ENCODE measurements at places on chromosomes 7 and 10. TPM values are rescaled to one million over a fixed set of nuclear protein-coding genes. Genes with fewer than 3 reads are reported as not detected.

The RARRES2 gene
- total RNA-seq: 102 TPM

The VGF gene
- not detected for total RNA-seq

The SLC13A4 gene
- total RNA-seq: 2.1 TPM

The KCNMA1 gene
- total RNA-seq: 168 TPM

The ARF5 gene
- 107 TPM for total RNA-seq

The NRAP gene
- total RNA-seq: not detected

The PLAU gene
- total RNA-seq: 100 TPM

The MORN4 gene
- 3.5 TPM for total RNA-seq

DNA sequence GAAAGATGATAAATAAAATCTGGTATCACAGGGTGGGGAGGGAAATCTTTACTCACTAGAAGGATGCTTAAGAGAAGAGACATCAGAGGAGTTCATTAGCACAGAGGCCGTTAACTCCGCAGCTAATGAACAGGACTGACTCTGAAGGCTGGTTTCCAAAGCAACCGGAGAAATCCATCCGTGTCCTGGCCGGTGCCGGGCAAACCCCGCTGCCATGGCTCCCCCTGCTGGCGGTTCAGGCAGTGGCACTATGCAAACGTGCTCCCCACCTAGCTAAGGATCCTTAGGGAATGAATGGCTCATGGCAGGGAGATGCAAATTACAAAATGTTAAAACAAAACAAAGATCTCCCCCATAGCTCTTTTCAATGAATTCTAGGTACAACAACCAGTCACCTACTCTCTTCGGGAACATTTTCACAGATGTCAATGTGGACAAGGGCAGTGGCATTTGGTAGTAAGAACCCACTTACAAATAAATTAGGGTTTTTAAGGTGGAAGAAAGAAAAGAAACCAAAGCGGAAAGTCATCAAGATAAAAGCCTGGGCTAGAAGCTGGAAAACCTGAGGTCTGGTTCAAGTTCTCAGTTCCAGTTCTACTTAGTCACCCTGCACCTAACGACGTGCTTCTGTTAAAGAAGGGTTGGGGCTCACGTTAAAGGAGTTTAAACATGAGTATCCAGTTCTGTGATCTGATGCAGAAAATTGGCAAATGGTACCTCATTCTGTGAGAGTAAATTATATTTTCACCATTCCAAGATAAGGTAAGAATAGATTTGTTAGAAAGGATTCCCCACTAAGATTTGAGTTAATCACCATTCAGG lies 138.2 kb downstream of the SVIL start:
- DNase-seq: no peak
- H3K27me3 ChIP-seq: no peaks in the 10 kb centered on the region
- H3K27ac ChIP-seq: no peak overlapping the region
- no peaks in the 10 kb centered on the region for H3K4me1 ChIP-seq

DNA sequence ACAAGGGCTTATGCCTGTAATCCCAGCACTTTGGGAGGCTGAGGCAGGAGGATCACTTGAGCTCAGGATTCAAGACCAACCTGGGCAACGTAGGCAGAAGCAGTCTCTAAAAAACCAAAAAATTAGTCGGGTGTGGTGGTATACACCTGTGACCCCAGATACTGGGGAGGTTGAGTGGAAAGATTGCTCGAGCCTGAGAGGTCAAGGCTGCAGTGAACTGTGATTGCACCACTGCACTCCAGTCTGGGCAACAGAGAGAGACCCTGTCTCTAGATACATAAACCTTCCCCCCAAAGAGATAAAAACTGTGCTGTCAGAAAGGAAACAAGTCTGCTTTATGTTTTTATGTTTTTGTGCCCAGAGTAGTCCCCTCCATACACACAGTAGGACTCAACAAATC lies 27.5 kb upstream of the CDK13 start:
- no peaks in the 10 kb centered on the region for H3K4me1 ChIP-seq
- no peaks in the 10 kb centered on the region for H3K27me3 ChIP-seq
- no peak overlapping the region for H3K4me3 ChIP-seq
- no peak for DNase-seq
- H3K36me3 ChIP-seq: no peaks in the 10 kb centered on the region
- no peak overlapping the region for H3K27ac ChIP-seq

DNA sequence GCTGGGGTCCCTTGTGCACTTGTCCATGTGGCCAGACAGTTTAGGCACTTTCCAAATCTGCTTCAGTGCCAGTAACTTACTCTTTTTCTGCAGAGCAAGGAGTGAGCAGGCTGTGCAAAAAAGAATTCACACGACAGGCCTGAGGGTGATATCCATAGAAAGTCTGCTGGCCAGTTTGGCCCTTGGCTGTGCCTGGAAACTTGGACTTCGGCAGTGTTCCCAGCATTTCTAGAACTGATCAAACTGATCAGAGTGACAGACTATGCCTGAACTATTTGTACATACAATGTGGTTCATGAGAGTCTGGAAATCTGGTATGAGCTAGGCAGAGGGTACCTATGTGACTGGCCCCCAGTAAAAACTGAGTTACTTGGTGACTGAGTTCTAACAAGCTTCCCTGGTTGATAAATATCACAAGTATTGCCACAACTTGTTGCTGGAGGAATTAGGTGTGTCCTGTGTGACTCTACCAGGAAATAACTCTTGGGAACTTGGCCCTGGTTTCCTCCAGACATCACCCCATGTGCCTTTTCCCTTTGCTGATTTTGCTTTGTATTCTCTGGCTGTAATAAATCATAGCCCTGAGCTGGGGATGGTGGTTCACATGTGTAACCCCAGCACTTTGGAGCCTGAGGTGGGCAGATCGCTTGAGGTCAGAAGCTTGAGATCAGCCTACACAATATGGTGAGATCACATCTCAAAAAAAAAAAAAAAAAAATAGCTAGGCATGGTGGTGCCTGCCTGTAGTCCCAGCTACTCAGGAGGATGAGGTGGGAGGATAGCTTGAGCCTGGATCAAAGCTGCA lies 3.3 kb upstream of the DENND10 start:
- no peak for DNase-seq
- H3K27ac ChIP-seq: no peak overlapping the region
- H3K27me3 ChIP-seq: no peaks in the 10 kb centered on the region
- H3K4me1 ChIP-seq: peaks cover 11% of the 10 kb centered on the region

GRCh38 chr10:120735773-120736371 lies 115.3 kb upstream of the WDR11 start:
- no peaks in the 10 kb centered on the region for H3K4me1 ChIP-seq
- no peak for DNase-seq
- no peaks in the 10 kb centered on the region for H3K27me3 ChIP-seq
- H3K27ac ChIP-seq: no peak overlapping the region

- no peaks in the 10 kb centered on the region for H3K4me1 ChIP-seq
- H3K27me3 ChIP-seq: no peaks in the 10 kb centered on the region
- H3K4me3 ChIP-seq: no peak overlapping the region
- no peak overlapping the region for H3K27ac ChIP-seq
Observed at GRCh38 chr10:34995925-34996324, 94.2 kb downstream of the CUL2 start.

- no peak for DNase-seq
- no peaks in the 10 kb centered on the region for H3K36me3 ChIP-seq
- peaks cover 10% of the 10 kb centered on the region for H3K4me1 ChIP-seq
- no peak overlapping the region for H3K27ac ChIP-seq
Observed at GRCh38 chr10:22634093-22634492, 80.3 kb downstream of the PIP4K2A start.

DNA sequence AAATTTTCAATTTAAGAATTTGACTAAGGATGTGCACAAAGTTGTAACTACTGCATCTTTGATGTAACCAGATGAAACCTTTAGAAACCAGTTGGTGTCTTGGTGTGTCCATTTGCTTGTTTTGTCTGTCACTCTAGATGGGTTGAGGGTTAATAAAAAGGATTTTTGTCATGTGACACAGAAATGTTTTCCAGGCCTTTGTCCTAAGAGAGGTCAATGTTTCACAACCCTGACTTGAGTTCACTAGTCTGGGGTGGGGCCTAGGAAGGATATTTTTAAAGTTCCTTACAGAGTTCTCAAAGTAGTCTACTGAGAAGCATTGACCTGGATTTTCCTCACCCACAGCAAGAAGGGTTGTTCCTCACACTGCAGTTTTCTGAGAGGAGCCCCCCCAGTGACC lies 90.3 kb downstream of the HERPUD2 start:
- no peak overlapping the region for H3K27ac ChIP-seq
- H3K4me1 ChIP-seq: no peaks in the 10 kb centered on the region
- no peak overlapping the region for H3K4me3 ChIP-seq
- DNase-seq: no peak
- no peaks in the 10 kb centered on the region for H3K27me3 ChIP-seq

GRCh38 chr7:94683066-94683465 lies 27.1 kb upstream of the SGCE start:
- H3K4me1 ChIP-seq: no peaks in the 10 kb centered on the region
- DNase-seq: no peak
- no peak overlapping the region for H3K4me3 ChIP-seq
- H3K27me3 ChIP-seq: no peaks in the 10 kb centered on the region
- no peak overlapping the region for H3K27ac ChIP-seq

- H3K36me3 ChIP-seq: no peaks in the 10 kb centered on the region
- H3K4me3 ChIP-seq: no peak overlapping the region
- H3K4me1 ChIP-seq: no peaks in the 10 kb centered on the region
- H3K27ac ChIP-seq: no peak overlapping the region
- no peak for DNase-seq
Observed at GRCh38 chr7:149669121-149669818, 104.1 kb downstream of the ZNF467 start.

GRCh38 chr7:12633582-12633981 lies 53.9 kb upstream of the ARL4A start:
- H3K36me3 ChIP-seq: no peaks in the 10 kb centered on the region
- no peak overlapping the region for H3K27ac ChIP-seq
- H3K4me3 ChIP-seq: no peak overlapping the region
- no peaks in the 10 kb centered on the region for H3K27me3 ChIP-seq
- peaks cover 4% of the 10 kb centered on the region for H3K4me1 ChIP-seq

- H3K27ac ChIP-seq: no peak overlapping the region
- H3K4me1 ChIP-seq: no peaks in the 10 kb centered on the region
- H3K27me3 ChIP-seq: no peaks in the 10 kb centered on the region
- H3K36me3 ChIP-seq: no peaks in the 10 kb centered on the region
- no peak overlapping the region for H3K4me3 ChIP-seq
- DNase-seq: no peak
Observed at GRCh38 chr10:111207500-111207899, 130.7 kb downstream of the ADRA2A start.

- no peak overlapping the region for H3K4me3 ChIP-seq
- H3K4me1 ChIP-seq: no peaks in the 10 kb centered on the region
- H3K27me3 ChIP-seq: no peaks in the 10 kb centered on the region
- DNase-seq: no peak
Observed at GRCh38 chr10:2476812-2477553, 590.4 kb upstream of the PFKP start.

DNA sequence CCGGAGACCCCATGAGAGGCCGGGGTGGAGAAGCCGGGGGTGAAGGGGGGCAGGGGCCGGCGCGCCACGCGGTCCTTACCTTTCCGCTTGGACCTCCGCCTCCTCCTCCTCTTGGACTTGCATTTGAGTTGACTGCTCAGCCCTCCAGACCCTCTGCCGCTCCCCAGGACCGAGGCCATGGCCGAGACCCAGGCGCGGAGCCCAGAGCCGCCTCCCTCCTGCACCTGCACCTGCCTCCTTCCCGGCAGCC lies 428 bp downstream of the ADARB2 start:
- no peaks in the 10 kb centered on the region for H3K36me3 ChIP-seq
- peak overlapping the region; percentile 11 for H3K4me3 ChIP-seq
- H3K27ac ChIP-seq: no peak overlapping the region

- no peaks in the 10 kb centered on the region for H3K4me1 ChIP-seq
- no peaks in the 10 kb centered on the region for H3K36me3 ChIP-seq
- H3K4me3 ChIP-seq: no peak overlapping the region
- H3K27ac ChIP-seq: no peak overlapping the region
- H3K27me3 ChIP-seq: no peaks in the 10 kb centered on the region
- no peak for DNase-seq
Observed at GRCh38 chr7:22954251-22954650, 59.7 kb downstream of the HYCC1 start.

- H3K27ac ChIP-seq: no peak overlapping the region
- H3K4me3 ChIP-seq: no peak overlapping the region
- no peaks in the 10 kb centered on the region for H3K4me1 ChIP-seq
- no peak for DNase-seq
- no peaks in the 10 kb centered on the region for H3K27me3 ChIP-seq
Observed at GRCh38 chr7:81776161-81776560, 6.3 kb upstream of the HGF start.

- peaks cover 32% of the 10 kb centered on the region for H3K4me1 ChIP-seq
- DNase-seq: no peak
- H3K4me3 ChIP-seq: no peak overlapping the region
- no peaks in the 10 kb centered on the region for H3K27me3 ChIP-seq
Observed at GRCh38 chr10:91006752-91007346, 86.0 kb upstream of the ANKRD1 start.

DNA sequence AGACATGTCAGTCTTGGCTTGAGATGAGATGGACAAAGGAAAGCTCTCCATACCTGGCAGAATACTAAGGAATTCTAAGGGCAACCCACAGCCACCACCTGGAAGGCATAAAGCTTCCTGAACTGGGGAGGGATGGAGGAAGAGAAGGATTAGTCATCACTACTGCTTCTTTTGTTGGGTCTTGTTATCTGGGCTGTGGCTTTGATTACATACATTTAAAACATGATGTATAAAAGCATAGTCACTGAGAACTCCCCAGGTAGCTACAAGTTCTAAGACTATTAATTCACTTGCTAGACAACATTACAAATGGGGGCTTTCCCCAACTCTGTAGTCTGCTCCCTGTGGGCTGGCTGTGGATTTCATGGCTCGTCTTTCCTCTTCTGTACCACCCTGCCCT lies 58.2 kb downstream of the RBM33 start:
- H3K4me3 ChIP-seq: no peak overlapping the region
- H3K36me3 ChIP-seq: peaks cover 26% of the 10 kb centered on the region
- DNase-seq: no peak
- H3K27me3 ChIP-seq: no peaks in the 10 kb centered on the region
- no peaks in the 10 kb centered on the region for H3K4me1 ChIP-seq

GRCh38 chr10:129045599-129045998 lies 421.4 kb upstream of the MGMT start:
- peak overlapping the region; percentile 35 for H3K4me3 ChIP-seq
- H3K36me3 ChIP-seq: no peaks in the 10 kb centered on the region
- peaks cover 15% of the 10 kb centered on the region for H3K4me1 ChIP-seq

- DNase-seq: no peak
- H3K4me3 ChIP-seq: no peak overlapping the region
- H3K27ac ChIP-seq: no peak overlapping the region
- no peaks in the 10 kb centered on the region for H3K27me3 ChIP-seq
- peaks cover 30% of the 10 kb centered on the region for H3K4me1 ChIP-seq
- H3K36me3 ChIP-seq: no peaks in the 10 kb centered on the region
Observed at GRCh38 chr10:124324856-124325632, 93.7 kb downstream of the OAT start.

- H3K27me3 ChIP-seq: no peaks in the 10 kb centered on the region
- no peaks in the 10 kb centered on the region for H3K36me3 ChIP-seq
- H3K4me1 ChIP-seq: no peaks in the 10 kb centered on the region
- H3K27ac ChIP-seq: no peak overlapping the region
Observed at GRCh38 chr7:106029451-106029850, 66.4 kb downstream of the CDHR3 start.

DNA sequence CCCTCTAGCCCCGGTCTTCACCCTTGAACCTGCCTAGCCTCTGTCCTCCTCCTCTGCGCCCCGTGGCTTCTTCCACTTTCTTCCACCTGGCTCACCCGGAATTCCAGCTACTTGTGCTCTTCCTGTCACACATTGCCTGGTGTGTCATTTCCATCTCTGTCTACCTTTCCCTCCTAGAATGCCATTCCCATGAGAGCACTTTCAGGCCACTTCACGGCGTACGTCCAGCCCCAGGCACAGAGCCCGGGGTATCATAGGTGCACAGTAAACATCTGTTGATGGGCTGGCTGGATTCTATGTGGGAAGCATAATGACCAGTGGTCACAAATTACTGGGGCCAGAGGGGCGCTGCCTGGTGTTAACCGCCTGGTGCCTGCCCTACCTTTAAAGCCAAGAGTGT lies 161.3 kb downstream of the CUX1 start:
- DNase-seq: no peak
- H3K4me3 ChIP-seq: no peak overlapping the region
- no peaks in the 10 kb centered on the region for H3K4me1 ChIP-seq
- no peaks in the 10 kb centered on the region for H3K36me3 ChIP-seq

Data from thoracic aorta (tissue), 2 donors.